Anterior cingulate cortex (tissue), 58 donors: ENCODE measurements at places on chromosomes 3 and 15.
A peak's percentile ranks its signal among the peaks of the same experiment; 100 is the strongest.

DNA sequence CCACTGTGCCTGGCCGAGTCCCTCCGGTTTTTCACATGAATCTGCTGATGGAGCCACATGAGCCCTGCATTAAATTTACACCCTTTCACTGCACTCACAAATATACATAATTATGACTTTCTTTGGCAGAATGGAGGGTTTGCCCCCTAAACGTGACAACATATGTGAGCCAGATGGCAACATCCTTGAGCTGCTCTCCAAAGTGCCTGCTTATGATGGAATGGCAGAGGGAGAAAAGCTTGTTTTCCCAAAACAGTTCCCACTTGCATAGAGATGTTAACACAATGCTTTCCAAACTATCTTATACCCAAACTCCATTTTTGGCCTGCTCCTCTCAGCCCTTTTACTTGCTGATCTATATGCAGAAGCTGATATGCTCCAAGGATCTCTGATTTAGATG lies 54.9 kb downstream of the ABCC5 start:
- DNase-seq: no peak

DNA sequence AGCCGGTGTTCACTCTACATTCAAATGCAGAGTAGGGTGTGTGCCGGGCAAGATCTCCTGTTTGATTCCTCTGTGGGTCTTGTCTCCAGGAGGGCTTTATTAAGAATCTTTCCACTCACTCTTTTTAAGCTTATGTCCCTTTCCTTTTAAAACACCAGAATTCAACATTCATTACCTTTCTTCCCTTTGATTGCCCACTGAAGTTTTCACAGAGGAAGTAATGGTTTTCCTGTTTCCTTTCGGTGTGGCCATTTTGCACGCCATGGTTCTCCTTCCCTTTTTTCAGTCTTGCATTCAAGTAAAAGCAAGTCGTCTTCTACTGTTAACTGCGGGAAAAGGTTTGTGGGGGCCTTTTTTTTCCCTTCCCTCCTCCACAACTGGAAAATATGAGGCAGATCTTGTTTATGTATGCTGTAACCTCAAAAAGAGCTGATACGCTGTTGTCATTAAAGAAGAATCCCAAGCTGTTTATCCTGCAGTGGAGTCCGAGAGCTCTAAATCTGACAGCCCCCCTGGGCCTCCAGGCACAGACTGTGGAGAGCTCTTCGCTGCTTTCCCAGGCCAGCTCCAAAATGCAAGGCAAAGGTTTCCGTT lies 40.5 kb downstream of the FILIP1L start:
- DNase-seq: no peak

- DNase-seq: no peak
Observed at GRCh38 chr15:90062023-90062442, 40.2 kb downstream of the IDH2 start.

- no peak for DNase-seq
Observed at GRCh38 chr3:24417730-24418129, 76.9 kb downstream of the THRB start.

- DNase-seq: no peak
Observed at GRCh38 chr3:177764377-177764912, 567.2 kb upstream of the TBL1XR1 start.

DNA sequence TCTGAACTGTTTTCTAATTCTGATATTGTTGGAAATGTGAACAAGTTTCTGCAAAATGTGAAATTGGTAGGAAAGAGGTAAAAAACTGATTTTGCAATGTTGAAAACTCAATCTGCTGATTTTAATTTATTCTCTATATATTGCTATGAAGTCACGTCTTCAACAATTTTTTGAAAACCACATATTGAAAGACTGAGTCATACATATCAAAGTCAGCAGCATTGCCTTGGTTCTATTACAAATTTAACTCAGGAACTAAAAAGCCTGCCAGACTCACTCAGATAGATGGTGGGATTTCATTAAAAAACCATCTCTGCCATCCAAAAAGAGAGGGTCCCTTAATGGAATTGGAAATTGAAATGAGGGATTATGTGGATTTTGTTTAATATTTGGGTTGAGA lies 351.4 kb downstream of the CNTN3 start:
- no peak for DNase-seq

- DNase-seq: no peak
Observed at GRCh38 chr15:77715860-77716259, 83.1 kb upstream of the LINGO1 start.

DNA sequence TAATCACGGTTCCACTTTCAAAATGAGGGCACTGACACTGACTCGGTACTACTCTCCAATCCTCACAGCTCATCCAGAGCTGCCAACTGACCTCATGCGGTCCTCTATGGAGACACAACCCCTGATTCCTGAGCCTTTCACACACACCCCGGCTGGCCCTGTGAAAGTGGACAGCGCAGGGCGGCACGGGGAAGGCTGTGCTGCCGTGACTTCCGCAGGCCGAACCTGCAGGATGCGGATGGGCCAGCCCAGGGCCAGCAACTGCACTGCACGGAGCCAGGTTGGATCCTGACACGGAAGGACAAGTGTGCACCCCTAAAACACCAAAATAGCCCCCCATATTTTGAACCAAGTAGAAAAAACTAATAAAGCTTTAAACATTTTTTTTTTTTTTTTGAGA lies 41.0 kb downstream of the IQSEC1 start:
- DNase-seq: no peak

- DNase-seq: no peak
Observed at GRCh38 chr3:46960081-46960701, 16.4 kb downstream of the CCDC12 start.

GRCh38 chr3:54916732-54917131 lies 11.1 kb downstream of the LRTM1 start:
- no peak for DNase-seq

DNA sequence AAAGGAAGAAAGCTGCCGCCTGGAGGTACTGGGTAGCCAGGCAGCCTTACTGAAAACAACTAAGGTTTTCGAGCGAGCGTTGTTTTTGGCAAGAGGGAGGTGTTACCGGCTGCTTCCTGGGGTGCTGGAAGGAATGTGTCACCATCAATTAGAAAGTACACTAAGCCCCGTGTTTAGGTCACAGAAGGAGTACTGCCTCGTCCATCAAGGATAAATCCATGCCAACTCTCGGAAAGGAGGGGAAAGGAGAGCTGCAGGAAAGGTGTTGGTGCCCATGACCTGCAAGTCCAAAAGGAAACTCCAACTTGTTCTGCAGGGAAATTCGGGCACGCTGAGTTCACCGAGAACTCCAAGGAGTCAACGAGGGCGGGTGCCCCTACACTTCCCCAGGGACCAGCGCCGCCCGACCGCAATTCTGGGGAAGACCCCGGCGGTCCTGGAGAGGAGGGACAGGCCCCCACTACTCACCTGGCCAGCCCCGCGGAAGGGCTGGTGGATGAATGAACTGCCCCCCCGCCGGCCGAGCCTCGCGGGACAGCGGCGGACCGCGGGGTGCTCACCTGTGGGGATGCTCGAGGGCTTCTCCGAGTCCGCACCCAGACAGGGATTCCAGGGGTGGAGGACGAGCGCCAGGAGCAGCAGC lies 542 bp downstream of the PLOD2 start:
- peak; percentile 61 for DNase-seq

GRCh38 chr3:60536420-60536819 lies 714.8 kb downstream of the FHIT start:
- DNase-seq: no peak

- DNase-seq: no peak
Observed at GRCh38 chr3:9725775-9726515, 5.6 kb upstream of the BRPF1 start.

DNA sequence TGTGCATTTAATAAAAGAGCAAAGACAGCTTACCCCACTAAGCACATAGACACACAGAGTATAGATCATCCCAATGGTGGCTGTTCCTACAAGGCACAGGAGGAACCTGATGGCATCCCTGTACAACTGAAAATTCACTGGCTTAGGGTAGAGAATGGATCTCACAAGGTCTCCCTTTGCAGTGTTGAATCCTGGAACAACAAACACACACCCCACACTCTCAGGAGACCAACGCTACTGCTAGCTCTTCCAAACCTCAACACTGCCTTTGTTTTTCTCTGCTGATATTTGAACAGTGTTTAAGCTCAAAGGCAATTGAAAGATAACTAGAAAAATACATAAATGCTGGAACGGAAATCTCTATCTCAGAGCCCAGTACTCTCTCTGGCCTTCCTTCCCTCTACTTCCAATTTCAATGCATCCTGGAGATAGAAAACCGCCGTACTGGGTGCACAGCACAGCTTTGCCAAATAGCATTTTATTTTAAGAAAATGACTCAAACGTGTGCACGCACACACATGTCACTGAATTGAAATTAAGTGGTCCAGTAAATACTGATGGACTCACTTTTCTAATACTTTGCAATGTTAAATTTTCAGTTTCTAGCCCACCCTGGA lies 87.5 kb upstream of the ATP13A5 start:
- no peak for DNase-seq

GRCh38 chr3:9767418-9767817 lies 2.3 kb downstream of the CAMK1 start:
- no peak for DNase-seq

DNA sequence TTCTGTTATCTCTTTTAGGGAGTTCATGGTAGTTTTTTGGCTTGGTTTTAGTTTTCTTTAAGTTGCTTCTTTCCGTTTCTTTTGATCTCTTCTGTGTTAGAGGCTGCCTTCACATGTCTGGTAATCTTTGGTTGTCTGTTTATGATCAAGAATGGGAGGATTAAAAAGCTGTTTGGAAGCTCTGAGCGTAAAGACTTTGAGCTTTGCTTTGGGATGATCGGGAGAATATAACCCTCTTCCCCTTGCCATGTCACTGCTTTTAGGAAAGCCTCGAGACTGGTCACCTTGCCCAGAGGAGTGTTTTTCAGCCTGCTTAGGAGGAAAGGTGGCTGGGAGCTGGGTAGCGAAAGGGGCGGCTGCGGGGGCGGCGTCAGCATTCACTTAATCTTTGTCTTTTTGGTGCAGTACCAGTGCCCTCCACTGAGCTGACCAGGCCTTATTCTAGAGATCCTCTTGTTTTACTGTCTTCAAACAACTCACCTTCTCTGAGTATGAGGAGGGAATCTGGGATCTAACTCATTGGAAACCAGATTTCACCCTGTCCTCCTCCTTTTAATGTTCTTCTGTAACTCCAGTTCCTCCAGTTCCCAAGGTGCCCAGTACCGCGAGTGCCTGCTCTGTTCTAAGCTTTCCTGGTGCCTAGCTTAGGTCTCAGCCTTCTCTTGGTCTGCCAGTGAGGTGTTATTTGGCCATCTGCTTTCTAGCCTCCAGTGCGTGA lies 15.5 kb downstream of the TATDN2 start:
- DNase-seq: no peak

- DNase-seq: no peak
Observed at GRCh38 chr3:127857333-127857732, 35.0 kb upstream of the MGLL start.

DNA sequence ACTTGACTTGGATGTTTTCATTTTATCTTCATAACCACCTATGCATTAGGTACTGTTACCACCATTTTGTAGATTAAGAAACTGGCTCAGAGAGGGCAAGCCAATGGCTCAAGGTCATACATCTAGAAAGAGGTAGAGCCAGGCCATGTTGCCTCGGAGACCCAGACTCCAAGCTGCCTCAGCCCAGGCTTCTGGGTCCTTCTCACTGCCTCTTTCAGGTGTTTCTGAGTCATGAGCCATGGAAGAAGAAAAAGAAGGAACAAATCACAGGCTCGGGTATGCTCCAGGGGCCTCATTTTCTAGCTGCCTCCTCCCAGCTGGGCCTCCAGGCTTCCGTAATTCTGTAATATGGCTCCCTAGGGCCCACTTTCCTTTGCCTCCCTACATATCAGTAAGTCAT lies 226.5 kb upstream of the TOPAZ1 start:
- DNase-seq: no peak

DNA sequence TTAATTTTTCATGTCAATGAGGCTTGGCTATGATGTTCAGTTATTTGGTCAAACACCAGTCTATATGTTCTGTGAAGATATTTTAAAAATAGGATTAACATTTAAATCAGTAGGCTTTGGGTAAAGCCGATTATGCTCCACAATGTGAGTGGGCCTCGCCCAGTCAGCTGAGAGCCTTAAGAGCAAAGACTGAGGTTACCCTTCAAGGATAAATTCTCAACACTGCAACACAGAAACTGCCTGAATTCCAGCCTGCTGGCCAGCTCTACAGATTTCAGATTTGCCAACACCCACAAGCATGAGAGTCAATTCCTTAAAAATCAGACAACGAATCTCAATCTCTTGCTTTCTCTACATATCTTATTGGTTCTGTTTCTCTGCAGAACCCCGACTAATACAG lies 188.3 kb downstream of the PLCH1 start:
- DNase-seq: no peak

DNA sequence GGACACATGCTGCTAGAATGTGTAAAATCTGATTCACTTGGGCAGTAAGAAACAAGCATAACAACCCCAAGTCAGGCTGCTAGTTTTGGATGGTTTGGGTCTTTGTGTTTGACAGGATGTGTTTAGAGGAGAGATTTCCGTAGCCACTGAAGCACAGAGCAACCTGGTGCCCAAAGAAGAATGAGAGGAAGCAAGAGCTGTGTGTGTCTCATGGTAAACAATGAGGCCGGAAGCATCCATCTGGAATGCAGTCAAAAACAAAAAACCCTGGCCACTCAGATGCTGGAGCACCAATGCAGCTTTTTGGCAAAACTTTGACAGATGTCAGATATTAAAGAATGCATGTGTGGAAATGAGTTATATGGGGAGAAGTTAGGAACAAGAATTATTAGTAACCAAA lies 39.4 kb upstream of the SNRK start:
- no peak for DNase-seq

DNA sequence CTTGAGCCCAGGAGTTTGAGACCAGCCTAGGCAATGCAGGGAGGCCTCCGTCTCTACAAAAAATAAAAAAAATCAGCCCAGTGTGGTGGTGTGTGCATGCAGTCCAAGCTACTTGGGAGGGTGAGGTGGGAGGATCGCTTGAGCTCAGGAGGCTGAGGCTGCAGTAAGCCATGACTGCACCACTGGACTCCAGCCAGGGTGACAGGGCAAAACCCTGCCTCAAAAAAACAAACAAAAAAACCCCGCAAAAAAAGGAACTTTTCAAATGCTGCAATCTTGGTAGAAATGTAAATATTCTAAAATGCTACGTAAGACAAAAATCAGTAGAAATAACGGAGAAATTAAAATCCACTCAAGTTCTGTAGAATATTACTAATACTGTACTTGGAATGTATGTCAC lies 108.1 kb upstream of the MELTF start:
- no peak for DNase-seq

- peak; percentile 72 for DNase-seq
Observed at GRCh38 chr3:113441051-113441770, at the start of gene CFAP44. Gene CFAP44, minus strand, starts transcription at chr3:113441493. Its CDS starts 7,829 bp downstream, at chr3:113433664.

GRCh38 chr3:195866686-195867511 lies 41.5 kb downstream of the TNK2 start:
- no peak for DNase-seq

- DNase-seq: no peak
Observed at GRCh38 chr3:147838652-147839051, 429.5 kb downstream of the ZIC1 start.

GRCh38 chr15:48842501-48842900 lies 31.6 kb upstream of the CEP152 start:
- no peak for DNase-seq

GRCh38 chr15:38843051-38843501 lies 278.5 kb upstream of the RASGRP1 start:
- no peak for DNase-seq
